ENCODE measurements at places on chromosomes 16 and 17.

- no peak for DNase-seq
Measured at GRCh38 chr17:37117373-37118142, 168.8 kb downstream of the AATF start.

GRCh38 chr17:75557075-75557851 is 30.3 kb upstream of the MYO15B start:
- DNase-seq: peak; percentile 90

GRCh38 chr17:9666461-9667050 is 21.2 kb downstream of the USP43 start:
- DNase-seq: no peak

DNA sequence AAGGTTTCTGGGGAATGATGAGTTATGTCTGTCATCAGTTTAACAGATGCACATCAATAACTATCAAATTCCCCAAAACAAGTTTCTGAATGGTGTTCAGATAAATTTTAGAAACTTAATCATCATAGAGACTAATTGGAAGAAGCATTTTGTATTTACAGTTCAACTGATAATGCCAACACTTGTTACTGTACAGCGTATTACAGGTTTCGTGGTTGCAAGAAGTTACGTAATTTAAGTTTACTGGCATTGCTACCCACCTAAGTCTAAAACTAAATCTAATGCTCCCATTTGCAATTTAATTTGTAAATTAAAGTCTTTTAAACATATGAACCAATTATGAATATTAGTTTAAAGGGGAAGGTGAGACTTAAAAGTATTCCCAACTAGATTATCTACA is 3.0 kb downstream of the SRSF1 start:
- DNase-seq: no peak

DNA sequence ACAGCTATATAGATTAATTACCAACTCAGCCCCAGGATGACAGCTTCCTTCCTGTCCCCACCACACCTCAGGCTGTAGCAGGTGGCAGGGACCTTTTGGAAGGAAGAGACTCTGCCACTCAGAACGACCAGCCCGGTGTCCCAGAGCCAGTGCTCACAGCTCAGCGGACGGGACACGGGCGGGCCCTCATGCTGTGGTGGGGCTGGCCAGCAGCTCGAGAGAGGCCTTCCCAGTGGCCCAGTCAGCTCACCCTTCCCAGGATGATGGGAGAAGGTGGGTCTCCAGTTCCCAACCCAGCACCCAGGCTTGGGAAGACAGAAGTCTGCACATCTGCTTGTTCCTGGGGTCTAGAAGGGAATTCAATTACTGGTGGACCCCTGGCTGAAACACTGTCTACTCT is 10.5 kb downstream of the NUDT16L1 start:
- no peak for DNase-seq

DNA sequence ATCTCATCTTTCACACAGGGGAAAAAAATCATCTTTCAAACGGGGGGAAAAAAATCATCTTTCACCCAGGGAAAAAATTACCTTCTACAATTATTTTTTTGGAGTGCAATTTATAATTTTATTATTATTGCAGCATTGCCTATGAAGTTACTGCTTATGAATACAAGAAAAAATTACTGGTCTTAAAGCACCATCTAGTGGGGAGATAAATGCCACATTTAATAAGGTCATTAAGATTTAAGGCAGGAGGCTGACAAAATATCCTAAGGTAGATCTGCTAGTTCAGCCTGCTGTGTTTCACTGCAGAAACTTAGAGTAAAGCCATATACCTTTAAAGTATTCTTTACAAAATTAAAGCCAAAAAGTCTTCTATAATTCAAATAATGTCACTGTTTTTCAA is 13.7 kb downstream of the SHCBP1 start:
- DNase-seq: peak; percentile 77

- no peak for DNase-seq
Measured at GRCh38 chr16:71387045-71387871, 28.7 kb downstream of the CALB2 start.

GRCh38 chr16:79008869-79009179 is 591.7 kb downstream of the MAF start:
- no peak for DNase-seq

DNA sequence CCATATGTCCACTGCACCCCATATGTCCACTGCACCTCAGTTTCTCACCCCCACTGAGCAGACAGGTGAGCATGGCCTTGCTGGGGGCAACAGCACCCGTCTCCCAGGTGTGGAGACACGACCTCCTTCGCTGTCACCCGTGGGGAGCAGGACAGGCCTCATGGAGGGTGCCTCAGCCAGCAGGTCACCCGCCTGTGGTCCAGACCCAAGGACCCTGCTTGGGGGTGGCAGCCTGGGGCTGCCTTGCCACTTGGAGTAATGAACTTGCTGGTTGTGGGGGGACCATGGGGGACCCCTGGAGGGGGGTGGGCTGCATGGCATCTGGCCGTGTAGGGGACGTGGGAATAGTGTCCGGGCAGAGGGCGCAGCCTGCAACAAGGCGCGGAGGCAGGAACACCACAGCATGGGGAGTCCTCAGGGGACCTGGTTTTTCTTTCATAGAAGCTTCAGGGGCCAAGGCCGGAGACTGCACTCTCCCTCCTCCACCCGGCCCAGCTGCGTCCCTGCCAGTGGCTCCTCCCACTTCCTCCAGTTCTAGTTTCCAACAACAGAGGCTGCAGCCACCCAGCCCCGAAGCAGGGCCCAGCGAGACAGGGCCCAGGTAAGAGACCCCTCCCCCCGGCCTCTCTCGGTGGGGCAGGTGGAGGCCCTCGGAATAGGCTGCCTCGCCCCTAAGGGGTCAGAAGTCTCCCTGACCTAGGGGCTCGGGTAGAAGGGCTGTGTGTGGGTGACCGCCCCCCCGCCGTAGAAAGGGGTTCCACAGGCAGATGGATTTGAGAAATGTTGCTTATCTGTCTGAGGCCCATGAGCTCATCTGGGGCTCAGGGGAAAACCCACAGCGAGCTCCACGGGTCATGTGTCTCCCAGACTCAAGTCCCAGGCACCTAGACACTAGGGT is at the start of gene NHLRC4:
Gene NHLRC4 (plus strand): TSS at position 531 of the 898 bp plus-strand sequence. CDS start 1,043 bp downstream, outside the sequence.
- DNase-seq: no peak

GRCh38 chr17:56471696-56472095 is 121.8 kb upstream of the NOG start:
- DNase-seq: no peak

DNA sequence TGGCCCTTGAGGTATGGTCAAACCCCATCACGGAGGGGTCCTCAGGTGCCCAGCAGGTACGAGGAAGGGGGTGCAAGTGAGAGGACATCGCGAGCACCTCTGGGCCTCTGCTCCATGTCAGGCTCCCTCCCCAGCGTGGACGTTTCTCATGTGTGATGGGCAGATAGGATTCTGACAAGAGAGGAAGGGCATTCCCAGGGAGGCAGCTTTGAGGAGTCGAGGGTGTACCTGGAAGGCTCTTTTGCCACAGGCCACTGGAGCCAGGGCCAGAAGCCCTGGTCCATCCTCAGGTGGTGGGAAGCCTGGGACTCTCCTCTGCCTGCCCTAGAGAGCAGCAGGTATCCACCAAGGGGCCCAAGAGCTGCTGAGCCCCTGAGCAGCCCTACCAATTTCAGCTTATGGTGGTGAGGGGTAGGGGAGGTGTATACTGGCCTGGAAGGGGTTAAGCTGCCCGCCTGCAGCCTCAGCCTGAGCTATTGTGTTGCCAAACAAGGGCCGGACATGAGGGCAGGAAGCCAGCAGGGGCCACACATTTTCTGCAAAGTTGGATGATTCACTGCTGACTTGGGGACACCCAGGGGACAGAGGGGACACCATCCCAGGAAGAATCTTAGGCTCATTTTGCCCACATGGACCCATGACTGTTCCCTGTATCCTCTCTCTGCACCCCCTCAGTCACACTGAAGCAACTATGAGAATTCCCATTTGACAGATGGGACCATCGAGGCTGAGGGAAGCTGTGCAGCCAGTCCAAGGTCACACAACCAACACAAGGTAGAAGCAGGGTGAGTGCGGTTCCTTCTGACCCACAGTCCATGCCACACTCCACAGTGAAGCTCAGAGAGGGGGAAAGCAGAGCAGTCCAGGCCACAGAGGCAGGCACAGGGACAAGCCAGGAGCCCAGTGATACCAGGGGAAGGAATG is 1.7 kb downstream of the CDH5 start:
- no peak for DNase-seq

GRCh38 chr16:86034421-86034919 is 135.5 kb downstream of the IRF8 start:
- DNase-seq: no peak

DNA sequence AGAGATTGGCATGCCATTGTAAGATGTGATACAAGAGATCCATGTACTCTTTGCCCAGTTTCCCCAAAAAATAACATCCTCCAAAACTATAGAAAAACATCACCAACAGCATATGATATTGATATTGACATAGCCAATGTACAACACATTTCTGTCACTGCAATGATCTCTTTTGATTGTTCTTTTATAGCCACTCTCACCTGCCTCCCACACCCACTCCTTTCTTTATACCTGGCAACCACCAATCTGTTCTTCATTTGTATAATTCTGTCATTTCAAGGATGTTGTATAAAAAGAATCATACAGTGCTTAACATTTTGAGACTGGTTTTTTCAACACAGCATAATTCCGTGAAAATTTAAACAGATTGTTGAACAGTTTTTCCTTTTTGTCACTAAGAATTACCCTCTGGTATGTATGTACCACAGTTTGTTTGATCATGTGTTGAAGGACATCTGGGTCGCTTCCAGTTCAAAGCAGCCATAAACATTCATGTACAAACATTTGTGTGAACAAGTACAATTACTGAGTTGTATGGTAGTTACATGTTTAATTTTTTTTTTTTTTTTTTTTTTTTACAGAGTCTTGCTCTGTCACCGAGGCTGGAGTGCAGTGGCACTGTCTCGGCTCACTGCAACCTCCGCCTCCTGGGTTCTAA is 9.9 kb downstream of the KRTAP9-1 start:
- no peak for DNase-seq

DNA sequence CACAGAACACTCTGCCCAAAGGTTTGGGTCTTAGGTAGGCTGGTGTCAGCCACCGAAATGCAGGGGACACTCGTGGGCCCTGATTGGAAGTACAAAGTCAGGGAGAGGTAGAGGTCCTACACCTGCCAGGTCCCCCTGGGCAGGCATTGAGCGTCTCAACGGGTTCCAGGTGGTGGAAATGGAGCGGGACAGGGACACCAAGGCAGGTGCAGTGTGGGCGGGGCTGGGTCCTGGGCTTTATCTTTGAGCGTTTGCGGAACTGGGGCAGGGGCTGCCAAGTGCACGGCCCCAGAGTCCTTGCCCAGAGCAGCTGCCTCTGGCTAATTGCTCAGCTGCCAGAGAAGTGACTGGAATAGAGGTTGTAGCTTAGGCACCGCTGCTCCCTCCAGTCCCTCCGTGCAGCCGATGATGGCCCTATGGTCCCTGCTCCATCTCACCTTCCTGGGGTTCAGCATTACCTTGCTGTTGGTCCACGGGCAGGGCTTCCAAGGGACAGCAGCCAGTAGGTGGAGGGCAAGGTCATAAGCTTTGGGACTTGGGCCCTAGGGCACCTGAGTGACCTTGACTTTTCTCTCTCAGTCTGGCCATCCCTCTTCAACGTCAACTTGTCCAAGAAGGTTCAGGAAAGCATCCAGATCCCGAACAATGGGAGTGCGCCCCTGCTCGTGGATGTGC is at the start of gene ZACN:
Gene ZACN (plus strand): TSS at position 323 of the 675 bp plus-strand sequence. CDS start 83 bp downstream, at position 406.
- DNase-seq: no peak

DNA sequence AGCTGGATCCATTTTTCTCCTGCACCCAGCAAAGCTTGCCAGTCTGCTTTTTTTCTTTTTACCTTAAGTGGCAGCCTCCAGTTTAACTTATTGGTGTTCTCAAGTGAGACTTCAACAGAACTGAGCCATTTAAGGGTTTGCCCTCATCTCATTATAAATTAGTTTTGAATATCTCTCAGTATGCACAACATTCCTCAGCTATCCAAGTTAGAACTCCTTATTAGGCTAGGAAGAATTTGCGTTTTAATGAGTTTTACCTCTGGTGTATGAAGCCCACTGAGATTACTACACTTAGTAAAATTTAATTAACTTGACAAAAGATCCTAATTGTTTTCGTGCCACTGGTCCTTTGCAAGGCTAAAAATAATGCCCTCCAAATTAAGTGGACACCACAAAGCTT is 232.4 kb downstream of the CDH11 start:
- DNase-seq: no peak

DNA sequence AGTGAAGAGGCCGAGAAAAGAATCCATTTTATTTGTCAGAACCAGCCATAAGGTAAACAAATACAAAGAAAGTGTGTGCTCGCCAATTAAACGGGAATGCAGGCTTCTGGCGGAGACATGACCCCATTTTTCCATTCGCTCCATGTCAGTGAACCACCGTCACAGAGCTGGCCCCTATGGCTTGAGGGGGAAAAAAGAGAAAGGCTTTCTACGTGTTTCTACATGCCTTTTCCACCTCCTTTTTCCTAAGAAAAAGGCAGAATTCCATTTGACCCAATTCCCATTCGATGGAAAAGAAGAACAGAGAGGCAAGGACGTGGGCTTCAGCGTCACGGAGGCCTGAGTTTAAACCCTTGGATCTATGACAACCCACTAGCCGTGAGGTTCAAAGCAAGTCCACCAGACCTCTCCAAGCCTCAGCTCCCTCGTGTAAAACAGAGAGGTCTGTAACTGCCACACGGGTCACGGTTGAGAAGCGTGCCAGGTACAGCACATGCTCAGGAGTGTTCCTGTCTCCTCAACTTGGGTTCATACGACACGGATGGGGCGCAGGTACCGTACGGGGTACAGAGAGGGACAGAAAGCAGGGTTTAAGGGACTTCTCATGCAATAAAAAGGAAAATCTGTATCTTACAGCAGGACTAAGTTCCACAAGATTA is 91.9 kb downstream of the NXN start:
- no peak for DNase-seq

DNA sequence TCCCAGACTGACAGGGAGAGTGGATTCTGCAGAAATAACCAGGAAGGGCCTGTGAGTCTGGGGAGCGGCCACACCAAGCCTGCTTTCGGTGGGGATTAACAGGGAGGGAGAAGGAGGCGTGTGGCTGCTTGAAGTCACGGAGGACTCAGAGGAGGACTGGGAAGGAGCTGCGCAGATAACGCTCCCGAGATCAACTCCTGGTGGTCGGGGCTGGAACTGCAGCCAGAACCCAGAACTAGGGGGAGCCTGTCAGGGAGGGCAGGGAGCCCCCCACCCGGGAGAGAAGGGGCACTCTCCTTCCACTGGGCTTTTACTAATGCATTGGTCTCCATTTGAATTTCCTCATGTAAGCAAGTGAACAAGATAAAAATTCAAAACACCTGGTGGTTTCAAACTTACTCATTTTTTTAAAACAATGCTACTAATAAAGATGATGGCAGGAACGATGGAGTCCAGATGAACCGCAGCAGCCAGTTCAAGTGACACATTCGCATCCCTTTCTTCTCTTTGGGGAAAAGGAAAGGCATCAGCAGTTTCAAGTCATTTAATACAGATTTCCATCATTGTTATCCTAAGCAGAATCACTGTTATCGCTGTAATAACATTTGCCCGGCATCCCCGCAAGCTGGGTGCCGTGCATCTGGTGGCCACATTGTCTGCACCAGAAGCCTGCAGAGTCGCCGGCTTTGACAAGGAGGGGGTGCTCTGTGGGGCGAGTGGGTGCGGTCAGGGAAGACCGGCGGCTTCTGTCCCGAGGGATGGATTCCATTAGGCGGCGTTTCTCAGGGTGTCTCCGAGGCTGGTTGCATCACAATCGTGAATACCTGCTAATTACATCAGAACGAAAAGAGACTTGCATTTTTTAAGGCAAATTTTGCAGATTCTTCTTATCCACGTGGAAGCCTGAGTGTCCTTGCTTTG is 183.0 kb downstream of the FOXL1 start:
- no peak for DNase-seq

- DNase-seq: no peak
Measured at GRCh38 chr16:49020436-49020835, 261.2 kb downstream of the CBLN1 start.
